IMR-90 (cell line): ENCODE measurements at places on chromosomes 1 and 21. TPM values are rescaled to one million over a fixed set of nuclear protein-coding genes. Genes with fewer than 3 reads are reported as not detected.

UMODL1 gene
- total RNA-seq: not detected in 2 replicates

GCSAML gene
- not detected in 2 replicates for total RNA-seq

EDARADD gene
- not detected in 2 replicates for total RNA-seq

CD101 gene
- not detected in 2 replicates for total RNA-seq

EVI5 gene
- total RNA-seq: 26.9 and 54.4 TPM in 2 replicates

BMP8A gene
- total RNA-seq: not detected in 2 replicates

GALE gene
- 28.3 and 31.7 TPM in 2 replicates for total RNA-seq

TFF3 gene
- not detected in 2 replicates for total RNA-seq

CFAP74 gene
- total RNA-seq: not detected in 2 replicates

DCST1 gene
- not detected in 2 replicates for total RNA-seq

OR10Z1 gene
- not detected in 2 replicates for total RNA-seq

MARK1 gene
- not detected in 2 replicates for total RNA-seq

ZBTB8B gene
- total RNA-seq: not detected in 2 replicates

GRIK1 gene
- not detected in 2 replicates for total RNA-seq

REG4 gene
- not detected in 2 replicates for total RNA-seq

TMEM52 gene
- 0.28 and 0.54 TPM in 2 replicates for total RNA-seq

RASAL2 gene
- total RNA-seq: 19.2 and 20.6 TPM in 2 replicates

PADI1 gene
- not detected in 2 replicates for total RNA-seq

BNIPL gene
- total RNA-seq: under 0.01 TPM in 1 of 2 replicates, not detected in the other

ARV1 gene
- total RNA-seq: 19.0 and 26.7 TPM in 2 replicates

TSACC gene
- not detected in 2 replicates for total RNA-seq

PRKCZ gene
- total RNA-seq: 2.0 and 2.8 TPM in 2 replicates

RASSF5 gene
- total RNA-seq: 0.18 and 0.56 TPM in 2 replicates

JAM2 gene
- 0.72 and 0.83 TPM in 2 replicates for total RNA-seq

PEA15 gene
- total RNA-seq: 265 and 296 TPM in 2 replicates

GBP6 gene
- not detected in 2 replicates for total RNA-seq

PTPN7 gene
- total RNA-seq: not detected in 2 replicates

INSRR gene
- total RNA-seq: not detected in 2 replicates

CDC20 gene
- 78.0 and 103 TPM in 2 replicates for total RNA-seq

SLAMF8 gene
- not detected in 2 replicates for total RNA-seq

OR14K1 gene
- total RNA-seq: not detected in 2 replicates

REN gene
- total RNA-seq: 0.28 and 0.54 TPM in 2 replicates

ESRRG gene
- 0.54 and 0.56 TPM in 2 replicates for total RNA-seq

BSND gene
- not detected in 2 replicates for total RNA-seq

TTC34 gene
- under 0.01 TPM in 2 replicates for total RNA-seq

CNKSR1 gene
- total RNA-seq: 0.28 TPM in 1 of 2 replicates, not detected in the other

PRAMEF27 gene
- not detected in 2 replicates for total RNA-seq

FRRS1 gene
- total RNA-seq: 21.7 and 23.5 TPM in 2 replicates

HTR6 gene
- total RNA-seq: not detected in 2 replicates

HMGCL gene
- 31.9 and 33.5 TPM in 2 replicates for total RNA-seq

FMO4 gene
- 0.36 and 0.56 TPM in 2 replicates for total RNA-seq

C1orf94 gene
- total RNA-seq: not detected in 2 replicates

GNG12 gene
- total RNA-seq: 132 and 233 TPM in 2 replicates

LCE1A gene
- total RNA-seq: not detected in 2 replicates

COL24A1 gene
- 1.4 and 2.5 TPM in 2 replicates for total RNA-seq

TDRD5 gene
- not detected in 2 replicates for total RNA-seq

CCDC24 gene
- 1.4 and 1.7 TPM in 2 replicates for total RNA-seq

LCE2B gene
- not detected in 2 replicates for total RNA-seq

CELA3A gene
- total RNA-seq: not detected in 2 replicates

ARHGAP29 gene
- total RNA-seq: 30.3 and 45.3 TPM in 2 replicates

OR2M5 gene
- not detected in 2 replicates for total RNA-seq

CLCA4 gene
- not detected in 2 replicates for total RNA-seq

MAP10 gene
- 1.1 TPM in 2 replicates for total RNA-seq

ZBTB8A gene
- 6.1 and 7.5 TPM in 2 replicates for total RNA-seq

PCBP3 gene
- total RNA-seq: 2.5 and 2.9 TPM in 2 replicates

GSTM5 gene
- total RNA-seq: 0.28 and 0.36 TPM in 2 replicates

CD247 gene
- not detected in 2 replicates for total RNA-seq

FCRLB gene
- total RNA-seq: 0.90 and 1.1 TPM in 2 replicates

TMEM39B gene
- 4.4 and 6.5 TPM in 2 replicates for total RNA-seq

RAB42 gene
- total RNA-seq: 0.83 and 0.90 TPM in 2 replicates
